ENCODE measurements at places on chromosomes 2 and 18.

- no peak for DNase-seq
Measured at GRCh38 chr2:172232708-172233396, 130.2 kb upstream of the DLX2 start.

GRCh38 chr2:127887776-127888130 is 2.0 kb upstream of the AMMECR1L start:
- no peak for DNase-seq

DNA sequence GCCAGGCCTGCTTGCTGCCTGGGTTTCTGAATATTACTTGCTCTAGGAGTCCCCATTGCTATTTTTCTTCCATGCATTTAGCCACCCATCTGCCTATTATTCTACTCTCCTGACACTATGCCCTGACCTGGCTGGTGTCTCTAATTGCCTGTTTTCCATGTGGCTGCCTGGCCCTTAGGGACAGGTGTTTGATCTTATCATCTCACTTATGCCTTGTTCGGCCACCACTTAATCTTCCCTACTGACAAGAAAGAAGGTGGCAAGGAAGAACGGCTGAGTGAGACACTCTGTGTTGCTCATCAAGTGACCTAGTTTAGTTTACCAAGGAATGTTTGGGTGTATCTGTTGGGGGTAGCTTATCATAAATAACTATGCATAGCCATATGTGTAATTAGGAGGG is 50.4 kb upstream of the RAPH1 start:
- DNase-seq: no peak

DNA sequence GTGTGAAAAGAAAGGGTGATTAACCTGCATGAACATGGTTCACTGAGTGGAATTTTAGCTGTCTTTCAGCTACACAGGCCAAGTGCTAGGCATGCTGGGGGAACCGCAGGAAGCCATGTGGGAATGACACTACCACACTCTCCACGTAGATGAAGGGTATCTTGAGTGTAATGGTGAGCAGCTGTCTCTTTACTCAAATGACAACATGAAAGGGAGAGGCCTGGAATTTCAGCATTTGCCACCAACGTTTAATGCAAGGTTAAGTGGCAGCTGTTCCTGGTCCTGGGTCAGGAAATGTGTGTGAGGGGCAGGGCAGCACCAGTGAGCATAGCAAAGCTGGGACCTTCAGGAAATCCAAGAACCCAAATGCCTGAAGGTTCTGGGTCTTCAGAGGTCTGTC is 588.4 kb downstream of the SLC4A3 start:
- no peak for DNase-seq

GRCh38 chr18:79912994-79913831 is 38.2 kb downstream of the SLC66A2 start:
- DNase-seq: no peak
